ENCODE measurements at places on chromosomes 5 and 9.

DNA sequence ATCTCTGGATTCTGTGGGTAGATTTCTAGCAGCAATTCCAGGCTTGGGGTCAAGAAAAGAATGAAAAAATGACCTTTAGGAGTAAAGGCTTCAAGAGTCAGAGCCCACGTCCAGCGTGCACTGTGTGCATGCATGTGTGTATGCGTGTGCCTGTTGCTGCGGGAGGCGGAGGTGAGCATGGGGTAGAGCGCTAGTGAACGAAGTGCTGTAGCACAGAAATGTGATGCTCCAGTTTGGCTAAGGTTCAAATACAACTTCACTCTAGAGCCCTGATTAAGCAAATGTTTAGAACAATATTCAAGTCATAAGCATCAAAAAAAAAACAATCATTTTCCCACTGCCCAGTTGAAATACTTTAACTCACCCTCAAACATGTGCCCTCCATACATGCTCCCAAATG is 403.9 kb downstream of the ZNF608 start:
- DNase-seq = no peak

DNA sequence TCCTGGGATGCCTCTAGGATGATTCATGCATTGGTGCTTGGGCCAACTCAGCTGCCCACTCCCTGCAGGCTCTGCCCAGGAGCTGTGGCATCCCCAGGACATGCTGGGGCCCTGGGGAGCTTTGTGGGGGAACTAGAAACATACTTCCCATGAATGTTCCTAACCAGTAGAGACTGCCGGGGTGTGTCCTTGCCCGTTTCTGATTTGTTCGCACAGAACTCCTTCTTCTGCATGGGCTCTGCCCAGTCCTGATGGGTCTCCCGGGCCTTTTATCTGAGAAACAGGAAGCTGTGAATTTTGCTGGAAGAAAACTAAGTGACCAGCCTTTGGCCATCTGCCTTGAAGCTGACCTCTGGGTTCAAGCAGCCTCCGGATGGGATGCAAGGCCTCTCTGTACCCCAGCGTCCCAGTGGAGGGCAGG is 71.6 kb upstream of the RNU6ATAC start:
- no peak for DNase-seq

- no peak for DNase-seq
Observed at GRCh38 chr9:23467276-23467675, 358.8 kb downstream of the ELAVL2 start.

- no peak for DNase-seq
Observed at GRCh38 chr5:169412831-169413230, 111.9 kb upstream of the SLIT3 start.

- DNase-seq = peak; percentile 15
Observed at GRCh38 chr5:123937230-123937629, 425.3 kb downstream of the CSNK1G3 start.

GRCh38 chr5:25641124-25641523 is 996.3 kb upstream of the CDH10 start:
- DNase-seq = no peak

DNA sequence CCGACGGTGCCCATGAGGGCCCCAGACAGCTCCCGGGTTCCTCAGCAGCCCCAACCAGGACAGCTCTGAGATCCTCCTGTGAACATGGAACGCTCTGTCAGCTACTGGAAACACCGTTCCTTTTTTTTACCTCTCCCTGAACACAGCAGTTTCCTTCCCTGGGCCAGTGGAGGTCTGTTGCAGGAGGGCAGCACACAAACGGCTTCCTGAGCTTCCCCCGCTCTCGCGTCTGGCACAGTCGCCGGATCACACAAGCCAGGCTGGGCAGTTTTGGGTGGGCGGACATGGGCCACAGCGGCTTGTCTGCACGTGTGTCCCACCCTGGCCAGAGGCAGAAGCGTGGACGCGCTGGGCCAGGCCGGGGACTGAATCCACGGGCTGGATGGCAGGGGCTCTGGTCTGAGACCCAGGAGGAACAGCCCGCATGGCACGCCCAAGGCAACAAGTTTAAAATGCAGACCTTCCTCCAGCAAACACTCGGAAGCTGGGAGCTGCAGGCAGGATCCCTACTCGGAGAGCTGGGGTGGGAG is 106.8 kb upstream of the SARDH start:
- no peak for DNase-seq

DNA sequence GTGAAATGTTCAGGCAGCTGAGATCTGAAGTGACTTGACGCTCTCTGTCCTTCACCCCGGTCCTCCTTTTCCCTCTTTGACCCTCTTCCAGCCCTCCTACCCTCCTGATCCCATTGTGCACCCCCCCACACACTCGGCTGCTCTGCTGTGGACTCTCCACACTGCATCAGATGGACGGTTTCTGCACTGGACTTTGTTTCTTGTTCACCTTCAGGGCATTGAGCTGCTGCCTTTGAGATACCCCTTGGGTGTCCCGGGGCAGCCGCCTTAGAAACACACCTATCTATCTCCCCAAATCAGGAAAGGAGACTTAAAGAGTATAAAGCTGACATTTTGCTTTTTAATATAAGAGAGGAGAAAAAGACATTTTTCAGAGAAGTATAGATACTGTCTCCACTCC is 27.5 kb downstream of the AMBP start:
- no peak for DNase-seq

- no peak for DNase-seq
Observed at GRCh38 chr9:137127301-137128157, 11.4 kb upstream of the GRIN1 start.

- no peak for DNase-seq
Observed at GRCh38 chr9:17875886-17876285, 297.0 kb downstream of the SH3GL2 start.

DNA sequence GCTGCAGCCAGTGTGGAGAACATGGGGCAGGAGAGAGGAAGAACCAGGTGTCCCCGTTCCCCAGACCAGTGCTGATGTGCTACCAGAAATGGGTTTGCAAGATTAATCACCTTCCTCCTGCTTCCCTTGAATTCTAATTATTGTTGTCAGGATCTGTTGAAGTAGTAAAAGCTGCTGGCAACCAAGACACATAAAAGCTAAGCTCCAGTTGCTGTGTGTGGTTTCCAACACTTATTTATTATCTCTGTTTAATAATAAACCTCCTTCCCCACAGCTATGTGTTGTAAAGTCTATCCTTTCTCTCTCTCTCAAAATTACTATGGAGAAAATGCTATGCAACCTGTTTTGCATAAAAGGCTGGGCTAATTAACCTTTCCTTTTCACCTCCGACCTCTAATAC is 2.3 kb upstream of the RETREG1 start:
- no peak for DNase-seq

DNA sequence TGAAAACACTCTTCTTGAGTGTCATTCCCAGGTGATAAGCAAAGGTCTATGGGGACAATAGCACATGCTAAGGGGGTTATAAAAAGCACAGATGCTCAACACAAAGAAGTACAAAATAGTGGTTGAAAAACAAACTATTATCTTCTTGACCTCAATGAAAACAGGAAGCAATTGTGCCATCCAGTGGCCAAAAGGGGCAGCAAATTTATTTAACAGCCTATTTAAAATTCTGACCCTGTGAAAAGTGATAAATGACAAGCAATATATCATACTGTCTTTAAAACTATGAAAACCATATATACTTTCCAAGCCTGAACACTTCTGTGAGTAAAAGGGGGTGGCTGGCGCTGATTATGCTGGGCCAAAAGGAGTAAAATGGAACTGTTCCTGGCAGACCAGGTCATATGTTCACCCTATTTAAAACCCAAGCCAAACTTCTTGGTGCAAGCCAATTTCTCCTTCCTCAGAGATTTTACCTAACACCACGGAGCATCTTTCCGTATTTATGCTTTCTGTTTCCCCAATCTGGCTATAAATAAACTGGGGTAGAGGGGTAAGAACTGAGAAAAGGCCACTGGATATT is 29.7 kb downstream of the TEX10 start:
- DNase-seq = peak; percentile 31

DNA sequence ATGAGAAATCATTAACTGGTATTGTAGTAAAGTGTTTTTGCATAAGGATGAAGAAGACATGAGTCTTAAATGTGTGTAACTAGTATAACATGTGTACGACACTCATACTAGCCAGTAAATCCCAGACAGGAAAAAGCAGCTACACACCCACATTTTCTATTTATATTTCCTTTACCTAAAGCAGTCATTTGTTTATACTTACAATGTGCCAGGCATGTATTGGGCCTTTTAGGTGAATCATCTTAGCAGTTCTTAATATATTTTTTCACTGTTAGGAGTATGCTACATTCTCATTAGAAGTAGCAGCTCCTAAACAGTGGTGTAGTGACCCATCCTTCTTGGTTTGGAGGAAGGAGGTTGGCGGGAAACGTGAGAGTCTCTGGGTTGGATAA is 55.8 kb upstream of the TMC1 start:
- no peak for DNase-seq

DNA sequence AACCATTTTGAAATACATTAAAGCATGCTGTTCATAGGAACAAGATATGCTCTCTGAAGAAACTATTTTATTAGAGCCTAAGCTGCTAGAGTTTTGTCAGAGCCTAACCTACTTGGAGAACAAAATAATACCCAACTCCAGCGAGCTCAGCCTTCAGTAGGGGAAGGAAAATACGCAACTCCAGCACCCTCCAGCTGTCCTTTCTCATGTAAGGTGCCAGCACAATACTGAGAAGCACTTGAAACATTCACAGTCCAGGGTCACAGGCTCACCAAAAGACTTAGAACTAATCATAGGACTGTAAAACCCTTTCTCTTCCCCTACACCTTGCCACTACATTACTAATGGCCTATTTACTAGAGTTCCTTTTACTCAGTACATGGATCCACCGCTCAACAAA is 18.9 kb downstream of the DPYSL3 start:
- DNase-seq = no peak

DNA sequence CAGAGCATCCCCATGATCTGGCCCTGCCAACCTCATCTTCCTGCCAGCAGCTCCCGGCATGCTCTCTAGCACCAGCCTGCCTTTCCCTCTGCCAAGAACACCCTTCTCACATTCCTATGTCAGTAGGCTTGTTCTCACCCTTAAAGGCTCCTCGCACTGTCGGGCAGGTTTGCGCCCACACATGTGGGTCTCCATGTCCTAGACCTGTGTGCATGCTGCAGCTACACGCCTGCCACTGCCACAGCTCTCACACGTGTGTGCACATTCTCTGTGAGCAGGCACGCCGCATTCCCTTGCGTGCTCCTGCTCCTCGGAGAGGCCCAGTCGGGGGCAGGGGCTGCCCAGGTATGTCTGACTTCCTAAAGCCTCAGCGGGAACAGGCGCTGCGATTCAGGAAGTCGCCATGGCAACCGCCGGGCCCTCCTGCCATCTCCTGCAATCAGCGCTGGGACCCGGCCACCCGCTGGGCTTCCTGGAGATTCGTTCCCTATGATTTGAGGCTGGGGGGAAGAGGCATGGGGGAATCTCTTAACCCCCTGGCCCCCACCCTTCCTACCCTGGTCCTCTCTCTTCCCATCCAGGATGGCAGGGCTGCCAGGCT is 28.1 kb downstream of the NDUFA8 start:
- DNase-seq = no peak

DNA sequence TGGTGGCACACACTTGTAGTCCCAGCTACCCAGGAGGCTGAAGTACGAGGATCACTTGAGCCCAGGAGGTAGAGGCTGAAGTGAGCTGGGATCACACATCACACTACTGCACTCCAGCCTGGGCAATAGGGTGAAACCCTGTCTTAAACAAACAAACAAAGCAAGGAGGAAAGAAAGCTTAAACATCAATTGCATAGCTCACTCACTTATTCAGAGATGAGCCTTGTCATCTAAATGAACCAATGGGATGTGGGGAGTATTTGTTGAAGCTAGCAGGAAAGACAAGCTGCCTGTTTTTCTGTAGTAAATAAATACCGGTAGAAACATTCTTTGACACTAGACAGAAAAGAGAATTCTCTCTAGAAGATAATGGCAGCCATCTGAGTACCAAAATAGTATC is 161.0 kb upstream of the SLC12A2 start:
- DNase-seq = no peak

- no peak for DNase-seq
Observed at GRCh38 chr5:72681781-72682180, 134.7 kb upstream of the TNPO1 start.

- DNase-seq = no peak
Observed at GRCh38 chr9:38067859-38068681, 957 bp downstream of the SHB start.

DNA sequence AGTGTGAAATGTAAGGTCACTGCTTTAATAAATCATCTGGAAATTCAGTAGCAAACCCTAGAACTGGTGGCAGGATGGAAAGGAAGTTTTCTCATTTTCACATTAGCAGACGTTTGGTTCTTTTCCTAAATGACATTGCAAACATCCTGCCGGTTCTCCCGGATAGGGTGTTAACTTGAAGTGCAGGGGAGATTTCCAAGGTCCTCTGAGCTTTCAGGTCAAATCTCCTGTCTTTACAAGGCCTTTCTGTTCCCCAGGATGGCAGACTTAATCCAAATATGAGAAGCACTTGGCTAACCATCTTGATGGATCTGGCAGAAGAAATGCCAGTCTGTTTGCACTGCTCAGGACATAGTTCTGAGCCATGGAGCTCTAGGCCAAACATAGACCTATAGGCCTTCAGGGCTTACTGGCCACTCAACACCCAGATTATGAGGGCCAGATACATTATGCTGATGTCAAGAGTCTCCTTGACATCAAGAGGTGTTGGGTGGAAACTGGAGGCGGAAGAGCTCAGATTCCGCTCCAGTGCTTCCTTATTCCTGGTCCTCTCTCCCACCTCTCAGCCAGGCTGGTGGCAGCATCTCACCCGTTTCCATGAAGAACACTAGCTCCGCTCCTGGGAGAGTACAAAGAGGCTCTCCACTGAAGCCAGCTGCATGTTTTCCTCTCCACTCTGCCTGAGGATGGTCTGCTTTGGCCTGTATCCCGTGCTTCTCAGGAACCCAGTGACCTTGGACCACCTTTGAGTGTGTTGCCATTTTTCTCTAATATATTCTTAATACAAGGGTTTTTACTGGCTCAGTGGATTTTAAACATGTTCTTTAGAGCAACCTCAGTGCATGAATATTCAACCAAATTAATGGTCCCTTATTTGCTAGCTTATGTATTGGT is 61.0 kb downstream of the RALGPS1 start:
- DNase-seq = no peak

- DNase-seq = no peak
Observed at GRCh38 chr9:110936719-110937452, 101.4 kb downstream of the LPAR1 start.

- DNase-seq = no peak
Observed at GRCh38 chr5:43073597-43074546, 33.8 kb upstream of the ANXA2R start.

GRCh38 chr5:110027527-110028322 is 338.0 kb downstream of the MAN2A1 start:
- DNase-seq = no peak

DNA sequence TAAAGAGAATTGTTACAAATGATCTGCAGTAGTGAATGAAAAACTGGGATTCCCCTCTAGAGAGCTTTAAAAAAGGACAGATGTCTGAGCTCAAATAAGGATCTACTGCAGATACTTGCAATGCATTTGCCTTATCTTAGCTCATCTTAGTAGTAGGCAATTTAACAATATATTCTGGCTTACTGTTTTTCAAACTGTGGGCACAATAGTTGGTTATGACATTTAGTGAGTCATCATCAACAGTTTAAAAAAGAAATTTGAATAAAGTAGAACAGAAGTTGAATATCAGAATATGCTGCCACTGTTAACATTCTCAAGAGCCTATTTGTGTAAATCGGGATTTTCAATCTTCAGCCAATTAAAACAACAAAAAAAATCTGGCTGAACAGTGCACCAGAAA is 6.7 kb upstream of the CAST start:
- no peak for DNase-seq

Measured in putamen (tissue), 1 donor.